ENCODE measurements at places on chromosomes 12 and 14.

DNA sequence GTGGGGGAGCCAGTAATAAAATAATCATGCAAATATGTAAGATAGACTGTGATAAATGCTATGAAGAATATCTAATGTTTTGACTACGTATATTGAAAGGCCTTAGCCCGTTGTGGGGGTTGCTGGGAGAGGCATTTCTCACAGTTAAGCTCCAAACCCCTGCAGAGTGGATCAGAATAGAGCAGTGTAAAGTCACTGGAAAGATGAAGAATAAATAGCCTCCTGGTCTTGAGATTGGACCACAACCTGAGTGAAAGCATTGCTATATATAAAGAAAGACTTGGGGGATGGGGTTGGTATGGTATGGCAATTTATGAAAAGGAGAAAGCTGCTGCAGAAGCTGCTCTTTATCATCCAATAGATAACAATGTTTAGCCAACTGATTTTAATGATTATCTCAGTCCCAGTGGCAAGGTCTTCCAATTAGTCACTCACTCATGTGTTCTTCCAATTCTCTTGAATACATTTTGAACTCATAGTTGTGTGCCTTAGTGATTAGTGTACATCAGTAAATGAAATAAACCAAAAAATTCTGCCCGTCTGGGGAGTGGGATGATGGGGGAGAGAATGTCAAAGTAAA lies 10.2 kb downstream of the PLEKHA5 start:
- no peak for DNase-seq

- DNase-seq, result no peak
These were observed 496.3 kb downstream of the NELL2 start for GRCh38 chr12:44379831-44380230.

DNA sequence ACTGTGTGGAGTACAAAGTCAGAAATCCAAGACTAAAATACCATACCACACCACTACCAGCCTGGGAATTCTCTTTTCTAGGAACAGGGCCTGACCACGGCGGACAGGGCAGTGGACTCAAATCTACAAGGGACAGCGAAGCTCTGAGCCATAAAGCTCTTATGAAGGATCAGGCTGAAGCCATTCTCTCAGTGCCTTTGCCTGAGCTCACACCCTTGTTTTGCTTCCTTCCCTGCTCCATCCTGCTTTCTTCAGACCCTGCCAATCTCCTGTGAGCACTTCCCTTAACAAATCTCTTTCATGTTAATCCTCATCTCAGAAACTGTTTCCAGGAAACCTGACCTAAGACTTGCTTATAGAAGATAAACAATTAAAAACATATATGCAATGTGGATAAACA lies 398.5 kb downstream of the MDGA2 start:
- no peak for DNase-seq

GRCh38 chr12:62045211-62045610 lies 215.0 kb upstream of the USP15 start:
- DNase-seq, result no peak

DNA sequence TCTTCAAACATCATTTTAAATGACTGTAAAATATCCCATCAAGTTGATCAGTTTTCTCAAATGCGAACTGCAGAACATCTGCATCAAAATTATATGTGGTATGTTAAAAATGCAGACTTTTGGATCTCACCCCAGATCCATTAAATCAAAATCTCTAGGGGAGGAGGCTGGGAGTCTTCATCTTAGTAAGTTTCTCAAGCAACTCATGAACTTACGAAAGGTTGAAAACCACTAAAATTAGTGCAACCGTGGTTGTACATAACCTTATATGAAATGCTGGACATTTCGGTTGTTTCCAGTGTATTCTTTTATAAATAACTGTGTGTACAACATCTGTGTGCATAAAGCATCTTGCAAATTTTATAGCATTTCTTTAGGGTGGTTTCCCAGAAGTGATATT lies 39.2 kb downstream of the ZFP36L1 start:
- no peak for DNase-seq

DNA sequence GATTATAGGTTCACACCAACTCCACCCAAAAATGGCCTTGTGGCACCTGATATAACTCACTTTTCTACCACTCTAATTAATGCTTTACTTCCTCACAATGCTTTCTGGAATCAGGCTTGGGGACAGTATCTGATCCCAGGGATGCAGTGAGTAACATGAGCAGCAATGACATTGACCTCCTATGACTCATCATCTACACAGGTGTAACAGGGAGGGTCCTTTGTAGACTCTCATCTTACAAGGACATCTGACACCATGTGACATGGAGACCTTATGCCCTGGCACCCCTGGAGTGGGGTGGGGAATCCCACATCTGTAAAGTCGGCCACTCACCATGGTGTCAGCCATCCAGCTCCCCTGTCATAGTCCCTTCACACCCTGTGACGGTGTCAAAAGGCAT lies 586.4 kb downstream of the MED13L start:
- no peak for DNase-seq

- no peak for DNase-seq
These were observed 15.1 kb downstream of the BCAT1 start for GRCh38 chr12:24933694-24934407.

DNA sequence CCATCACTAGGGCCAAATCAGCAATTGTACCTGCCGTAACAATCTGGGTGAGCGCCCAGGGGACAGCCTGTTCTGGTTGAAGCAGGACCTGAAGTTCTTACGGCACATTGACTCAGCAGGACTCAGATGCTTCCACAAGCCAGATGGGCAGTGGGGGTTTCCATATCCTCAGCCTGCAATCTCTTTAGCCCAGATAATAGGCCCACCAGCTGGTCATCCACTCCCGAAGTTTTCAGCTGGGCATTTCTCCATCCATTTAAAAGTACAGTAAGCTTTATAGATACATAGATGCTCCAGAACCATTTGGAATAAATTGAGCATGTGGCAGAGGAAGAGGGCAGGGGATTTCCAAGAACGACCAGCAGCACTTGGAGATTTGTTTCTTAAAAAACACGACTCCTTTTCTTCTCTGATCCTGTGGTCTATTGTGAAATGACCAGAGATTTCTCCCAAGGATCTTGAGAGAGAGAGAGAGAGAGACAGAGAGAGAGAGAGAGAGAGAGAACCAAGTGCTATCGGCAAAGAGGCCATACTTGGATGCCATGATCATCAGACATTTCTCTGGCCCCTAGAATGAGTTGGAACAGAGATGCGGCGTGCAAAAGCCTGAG lies 74.8 kb upstream of the PLXNC1 start:
- no peak for DNase-seq

- no peak for DNase-seq
These were observed 113.5 kb downstream of the MNAT1 start for GRCh38 chr14:60848066-60848465.

GRCh38 chr12:59408431-59408830 lies 187.4 kb upstream of the SLC16A7 start:
- DNase-seq, result no peak

DNA sequence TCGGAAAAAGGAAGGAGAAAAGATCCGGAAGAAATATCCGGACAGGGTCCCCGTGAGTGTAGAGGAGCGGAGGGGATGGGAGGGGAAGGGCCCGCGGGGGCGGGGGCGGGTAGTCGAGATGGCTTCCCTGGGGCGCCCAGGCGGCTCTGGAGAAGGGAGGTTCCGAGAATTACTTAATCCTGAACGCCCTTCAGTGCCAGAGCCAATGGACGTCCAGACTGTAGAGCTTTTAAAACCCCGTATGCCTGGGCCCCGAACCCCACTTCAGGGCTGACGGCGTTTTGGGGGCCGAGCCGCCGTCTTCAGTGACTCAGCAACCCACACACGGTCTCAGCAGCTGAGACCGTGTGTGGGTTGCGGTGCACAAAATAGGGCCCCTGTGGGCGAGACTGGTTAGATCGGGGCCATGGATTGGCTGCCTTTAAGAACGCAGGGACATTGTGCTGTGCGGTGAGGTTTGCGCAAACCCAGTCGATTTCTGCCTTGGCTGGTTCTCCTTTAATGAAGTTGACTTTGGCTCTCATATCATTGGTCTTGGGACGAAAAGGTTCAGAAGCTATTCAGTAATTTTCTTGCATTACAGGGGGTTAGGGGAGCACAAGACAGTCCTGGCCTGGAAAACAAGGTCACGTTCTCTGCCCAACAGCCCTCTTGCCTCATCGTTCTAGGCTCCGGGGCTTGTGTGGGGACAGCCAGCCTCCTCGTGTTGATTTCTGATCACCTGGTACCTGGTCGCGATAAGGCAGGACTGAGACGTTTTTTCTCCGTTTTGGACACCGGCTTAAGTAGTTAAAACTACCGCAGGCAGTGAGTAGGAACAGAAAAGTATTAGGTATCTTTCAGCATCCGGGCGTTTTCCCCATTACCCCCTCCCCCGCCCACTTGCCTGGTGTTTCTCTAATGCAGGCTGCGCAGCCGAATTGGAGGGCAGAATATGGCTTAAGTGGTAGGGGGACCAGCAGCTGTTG lies 775 bp downstream of the GABARAPL1 start:
- DNase-seq, result peak; percentile 92

DNA sequence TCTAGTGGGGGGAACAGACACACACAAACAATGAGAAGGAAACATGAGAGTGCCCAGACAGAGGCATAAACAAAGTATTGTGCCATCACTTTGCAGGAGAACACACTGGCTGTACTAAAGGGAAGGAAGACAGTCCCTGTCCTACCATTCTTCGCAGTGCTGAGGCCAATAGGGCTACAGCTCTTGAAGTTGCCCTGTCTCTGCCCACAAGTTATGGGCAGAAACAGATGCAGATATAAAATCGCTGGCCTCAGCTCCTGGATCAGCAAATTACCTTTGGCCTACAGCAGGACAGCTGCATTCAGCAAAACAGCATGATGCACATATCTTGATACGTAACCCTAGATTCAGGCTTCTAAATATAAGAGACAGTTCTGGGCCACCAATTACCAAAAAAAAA lies 23.0 kb upstream of the PRKAB1 start:
- no peak for DNase-seq

DNA sequence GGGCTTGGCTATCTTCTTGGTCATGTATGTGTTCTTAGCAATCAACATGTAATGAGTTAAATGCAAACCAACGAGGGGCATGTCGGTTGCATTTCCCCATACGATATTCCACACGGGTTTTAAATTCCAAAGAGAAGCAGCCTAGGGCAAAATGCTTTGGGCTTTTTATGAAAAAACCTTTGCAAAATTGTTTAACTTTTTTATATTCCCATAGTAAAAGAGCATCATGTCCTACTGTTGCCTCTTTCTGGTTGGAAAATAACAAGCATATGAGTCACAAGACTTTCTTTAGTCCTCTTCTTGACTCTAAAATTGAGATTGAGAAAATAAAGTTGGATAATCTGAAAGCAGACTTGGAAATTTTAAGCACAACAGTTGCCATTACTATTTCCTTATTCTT lies 3.8 kb upstream of the DIO2 start:
- no peak for DNase-seq

DNA sequence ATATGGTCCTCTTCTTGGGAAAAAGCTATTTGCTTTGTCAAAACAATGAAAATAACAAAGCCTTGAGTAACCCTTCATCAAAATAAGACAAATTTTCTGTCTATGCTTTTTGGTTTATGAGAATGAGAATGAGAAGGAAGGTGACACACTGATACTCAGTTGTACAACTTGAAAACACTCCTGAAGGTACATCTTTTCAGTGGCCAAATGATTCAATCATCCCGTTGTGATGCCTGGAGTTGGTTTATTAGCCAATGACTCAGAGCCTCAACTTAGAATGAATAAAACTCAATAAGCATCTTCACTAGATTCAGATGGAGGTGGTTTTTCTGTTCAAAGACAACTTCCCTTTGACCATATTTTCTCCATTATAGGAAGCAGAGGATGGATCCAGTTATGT lies 7.8 kb upstream of the CALM1 start:
- no peak for DNase-seq

GRCh38 chr14:90440021-90440451 lies 43.2 kb downstream of the CALM1 start:
- DNase-seq, result no peak

GRCh38 chr12:66934302-66935062 lies 255.6 kb upstream of the GRIP1 start:
- DNase-seq, result no peak

GRCh38 chr12:90945070-90945649 lies 9.8 kb downstream of the CCER1 start:
- no peak for DNase-seq

- no peak for DNase-seq
These were observed 124.6 kb downstream of the KICS2 start for GRCh38 chr12:64097366-64098105.

GRCh38 chr12:98469109-98469508 lies 46.3 kb upstream of the TMPO start:
- DNase-seq, result no peak

DNA sequence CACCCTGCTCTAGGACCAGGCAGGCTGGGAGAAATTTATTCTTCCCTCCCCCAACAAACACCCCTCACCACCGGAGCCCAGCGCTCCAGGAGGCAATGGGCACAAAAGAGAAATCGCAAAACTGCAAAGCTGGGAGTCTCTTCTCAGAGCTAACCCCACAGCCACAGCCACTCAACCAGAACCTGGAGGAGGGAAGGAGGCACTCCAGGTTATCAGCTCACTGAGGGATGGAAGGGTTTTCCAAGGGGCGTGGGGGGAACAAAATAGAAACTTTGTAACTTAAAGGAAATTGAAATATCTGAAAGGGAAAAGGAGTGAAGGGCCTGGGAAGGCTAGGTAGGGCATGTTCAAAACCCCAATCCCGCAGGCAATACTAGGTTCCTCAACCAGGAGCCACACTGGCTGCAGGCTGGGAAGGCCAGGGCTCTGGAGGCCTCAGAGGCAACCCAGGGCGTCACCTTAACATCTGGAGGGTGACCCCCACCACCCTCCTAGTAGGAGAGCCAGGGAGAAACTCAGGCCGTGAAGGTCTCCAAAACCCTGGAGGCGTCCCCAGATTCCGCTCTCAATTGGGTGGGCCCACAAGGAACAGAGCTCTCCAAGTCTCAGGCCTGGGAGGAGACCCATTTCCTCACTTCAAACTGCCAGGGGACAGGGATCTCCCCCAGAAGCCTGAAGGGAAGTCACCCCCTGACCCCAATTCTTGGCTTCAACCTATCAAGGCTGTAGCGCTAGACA lies 3.2 kb downstream of the KDM2B start:
- DNase-seq, result no peak

DNA sequence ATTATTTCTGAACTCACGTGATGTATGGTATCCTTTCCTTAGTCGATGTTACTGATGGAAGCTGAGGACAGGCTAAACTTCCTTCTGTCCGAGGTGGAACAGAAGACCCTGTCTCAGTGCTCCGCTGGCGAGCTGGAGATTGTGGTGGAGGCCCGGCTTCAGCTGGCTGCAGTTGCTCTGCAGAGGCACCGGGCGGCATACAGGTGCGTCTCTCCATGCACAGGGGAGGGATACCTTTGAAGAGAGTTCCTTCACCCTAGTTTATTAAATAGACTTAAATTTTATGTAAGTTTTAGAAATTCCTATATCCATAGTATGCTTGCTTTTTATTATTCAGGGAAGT lies 186.7 kb upstream of the NEDD1 start:
- DNase-seq, result no peak

DNA sequence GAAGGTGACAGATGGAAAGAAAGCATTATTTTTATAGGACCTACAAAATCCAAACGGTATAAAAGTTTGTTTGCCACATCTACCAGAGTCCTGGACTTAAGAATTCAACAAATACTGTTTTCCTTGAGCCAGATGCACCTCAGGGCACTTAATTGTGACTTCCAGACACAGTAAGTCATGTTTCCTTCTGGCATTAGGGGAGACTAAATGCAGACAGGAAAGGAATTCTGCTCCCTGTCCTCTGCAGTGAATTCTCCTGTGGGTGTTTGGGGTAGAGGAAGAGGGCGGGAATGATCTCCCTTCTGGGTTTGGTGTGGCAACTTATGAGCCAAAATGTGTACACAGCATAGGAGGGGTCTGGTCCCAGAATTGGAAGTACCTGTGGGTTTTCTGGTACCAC lies 93.9 kb upstream of the ZDHHC17 start:
- no peak for DNase-seq

All from bone marrow (tissue), 2 donors.